ENCODE measurements at places on chromosomes 5 and 9.

GRCh38 chr5:174493530-174493929 lies 230.9 kb upstream of the MSX2 start:
- no peak for DNase-seq

DNA sequence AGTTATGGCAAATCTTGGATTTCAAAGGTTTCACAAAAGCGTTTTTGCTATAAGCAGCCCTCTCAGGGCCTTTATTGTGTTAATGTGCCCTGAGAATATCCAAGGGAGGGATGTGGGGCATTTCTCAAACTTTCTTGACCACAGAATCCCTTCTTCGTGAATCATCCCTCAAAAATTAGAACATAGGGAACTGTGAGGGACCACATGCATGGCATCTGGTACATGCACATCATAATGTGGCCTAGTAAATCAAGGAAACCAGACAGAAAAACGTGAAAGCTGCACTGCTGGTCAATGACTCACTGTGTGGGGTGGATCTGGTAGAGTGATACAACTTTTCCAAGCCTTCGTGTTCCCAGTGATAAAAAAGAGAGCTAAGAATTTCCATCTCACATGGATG lies 22.4 kb downstream of the DDX31 start:
- no peak for DNase-seq

GRCh38 chr5:93417490-93417889 lies 163.5 kb downstream of the NR2F1-AS1 start:
- no peak for DNase-seq

- DNase-seq, result no peak
Measured at GRCh38 chr5:111548992-111549649, 36.8 kb upstream of the STARD4 start.

- DNase-seq, result no peak
Measured at GRCh38 chr5:62574599-62574998, 4.0 kb upstream of the LRRC70 start.

DNA sequence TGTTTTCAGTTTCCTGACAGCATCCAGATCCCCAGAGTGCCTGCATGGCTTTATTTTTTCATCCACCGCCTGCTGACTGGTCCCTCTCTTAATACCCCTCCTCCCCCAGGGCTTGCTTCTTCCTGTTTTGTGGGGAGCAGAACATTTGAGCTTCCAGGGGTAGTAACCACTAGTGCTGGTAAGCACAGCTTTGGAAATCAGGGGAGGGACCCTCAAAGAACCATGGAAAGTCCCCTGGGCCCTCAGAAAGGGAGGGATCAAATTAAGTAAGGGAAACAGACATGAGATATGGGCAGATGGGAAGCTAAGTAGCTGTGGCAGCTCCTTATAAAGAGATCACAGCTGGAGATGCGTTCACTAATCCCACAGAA lies 26.8 kb downstream of the GRIA1 start:
- no peak for DNase-seq

GRCh38 chr5:93886917-93887361 lies 145.5 kb upstream of the POU5F2 start:
- DNase-seq, result no peak

GRCh38 chr5:37424441-37424840 lies 45.3 kb downstream of the WDR70 start:
- no peak for DNase-seq

GRCh38 chr5:142421228-142421617 lies 96.4 kb upstream of the SPRY4 start:
- no peak for DNase-seq

- no peak for DNase-seq
Measured at GRCh38 chr5:159805021-159805420, 111.3 kb upstream of the ADRA1B start.

GRCh38 chr9:125989524-125990180 lies 242.5 kb downstream of the PBX3 start:
- no peak for DNase-seq

GRCh38 chr5:109987970-109988369 lies 298.2 kb downstream of the MAN2A1 start:
- DNase-seq, result no peak

- DNase-seq, result no peak
Measured at GRCh38 chr9:137056739-137057415, 3.0 kb upstream of the ENTPD2 start.

DNA sequence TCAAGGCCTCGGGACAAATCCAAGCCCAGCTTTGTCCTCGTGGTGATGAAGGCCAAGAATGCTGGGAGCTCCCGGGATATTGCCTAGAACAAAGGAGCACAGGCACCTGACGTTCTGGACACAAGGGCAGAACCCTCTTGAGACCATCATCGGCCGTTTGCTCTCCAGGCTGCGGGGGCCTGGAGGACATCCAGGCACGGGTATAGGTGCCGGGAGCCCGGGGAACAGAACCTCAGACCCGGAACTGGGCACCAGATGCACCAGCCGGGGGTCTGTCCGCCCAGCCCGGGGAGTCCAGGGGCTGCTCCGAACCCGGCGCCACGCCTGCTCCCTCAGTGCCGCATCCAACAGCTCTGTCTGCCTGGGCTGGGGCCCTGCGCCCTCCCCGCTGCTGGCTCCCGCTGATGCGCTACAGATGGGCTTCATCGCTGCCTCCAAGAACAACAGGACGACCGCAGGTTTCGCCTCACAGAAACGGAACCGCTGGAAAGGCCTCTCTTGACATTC lies 88.0 kb downstream of the ADAMTS2 start:
- DNase-seq, result no peak

GRCh38 chr9:108360304-108360703 lies 495.5 kb downstream of the ACTL7B start:
- no peak for DNase-seq

DNA sequence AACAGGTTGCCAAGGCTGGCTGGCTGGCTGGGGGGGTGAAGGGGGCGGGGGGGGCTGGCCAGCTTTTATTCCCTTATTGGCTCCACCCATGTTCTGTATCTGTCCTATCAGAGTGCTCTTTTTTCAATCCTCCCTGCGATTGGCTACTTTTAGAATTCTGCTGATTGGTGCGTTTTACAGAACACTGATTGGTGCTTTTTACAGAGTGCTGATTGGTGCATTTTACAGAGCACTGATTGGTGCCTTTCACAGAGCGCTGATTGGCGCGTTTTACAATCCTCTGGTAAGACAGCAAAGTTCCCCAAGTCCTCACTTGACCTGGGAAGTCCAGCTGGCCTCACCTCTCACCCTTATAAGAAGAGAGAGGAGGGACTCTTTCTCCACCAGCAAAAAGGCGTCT lies 175.9 kb downstream of the ERCC6L2 start:
- DNase-seq, result no peak

DNA sequence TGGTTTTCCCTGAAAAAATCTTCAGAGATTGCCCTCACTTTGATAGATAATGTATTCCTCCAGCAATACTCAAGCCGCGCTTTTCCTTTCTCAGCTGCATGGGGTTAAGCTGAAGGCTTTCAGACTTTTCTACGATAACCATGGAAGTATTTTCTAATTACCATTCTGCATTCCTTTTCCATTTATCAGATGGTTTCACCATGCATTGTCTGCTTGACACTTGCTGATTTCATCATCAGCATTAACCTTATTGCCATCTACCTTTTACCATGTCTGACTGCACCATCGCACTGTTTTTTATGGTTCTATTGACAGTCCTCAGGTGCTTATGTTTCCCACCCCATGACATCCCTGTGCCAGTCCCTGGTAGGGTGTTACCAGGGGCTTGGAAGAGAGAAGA lies 91.6 kb downstream of the DMAC1 start:
- DNase-seq, result no peak

DNA sequence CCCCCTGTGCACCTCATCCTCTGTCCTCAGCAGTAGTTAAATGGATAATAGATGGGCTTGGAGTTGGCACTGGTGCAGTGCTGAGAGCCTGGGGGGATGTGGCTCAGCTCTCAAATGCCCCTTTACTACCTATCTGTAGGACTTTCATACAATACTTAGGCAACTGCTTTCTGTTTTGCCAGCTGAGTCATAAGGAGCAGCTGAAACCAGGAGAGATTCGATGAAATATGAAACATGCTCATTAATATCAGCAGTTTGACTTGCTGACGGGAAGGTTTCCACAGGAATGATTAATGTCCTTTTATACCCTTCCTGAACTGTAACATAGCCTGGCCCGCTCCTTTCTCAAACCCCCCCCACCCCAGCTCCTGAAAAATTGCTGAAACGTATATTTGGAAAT lies 142.6 kb downstream of the SAXO1 start:
- DNase-seq, result no peak

DNA sequence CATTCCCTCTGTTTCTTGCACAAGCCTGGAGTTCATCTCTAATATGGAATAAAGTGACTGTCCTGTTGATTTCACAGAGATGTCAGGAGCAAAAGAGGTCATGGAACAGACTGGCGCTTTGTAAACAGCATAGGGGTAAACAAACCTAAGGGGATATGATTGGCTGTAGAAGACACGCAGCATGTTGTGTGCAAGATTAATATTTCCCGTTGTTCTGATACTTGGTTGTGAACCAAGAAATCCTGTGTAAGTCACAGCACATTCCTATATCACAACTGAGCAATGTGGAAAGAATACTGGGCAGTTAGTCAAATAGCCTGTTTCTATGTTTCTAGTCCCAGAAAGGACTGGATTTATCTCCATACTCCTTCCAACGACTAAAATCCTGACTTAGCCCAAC lies 3.2 kb downstream of the ADAMTS12 start:
- no peak for DNase-seq

DNA sequence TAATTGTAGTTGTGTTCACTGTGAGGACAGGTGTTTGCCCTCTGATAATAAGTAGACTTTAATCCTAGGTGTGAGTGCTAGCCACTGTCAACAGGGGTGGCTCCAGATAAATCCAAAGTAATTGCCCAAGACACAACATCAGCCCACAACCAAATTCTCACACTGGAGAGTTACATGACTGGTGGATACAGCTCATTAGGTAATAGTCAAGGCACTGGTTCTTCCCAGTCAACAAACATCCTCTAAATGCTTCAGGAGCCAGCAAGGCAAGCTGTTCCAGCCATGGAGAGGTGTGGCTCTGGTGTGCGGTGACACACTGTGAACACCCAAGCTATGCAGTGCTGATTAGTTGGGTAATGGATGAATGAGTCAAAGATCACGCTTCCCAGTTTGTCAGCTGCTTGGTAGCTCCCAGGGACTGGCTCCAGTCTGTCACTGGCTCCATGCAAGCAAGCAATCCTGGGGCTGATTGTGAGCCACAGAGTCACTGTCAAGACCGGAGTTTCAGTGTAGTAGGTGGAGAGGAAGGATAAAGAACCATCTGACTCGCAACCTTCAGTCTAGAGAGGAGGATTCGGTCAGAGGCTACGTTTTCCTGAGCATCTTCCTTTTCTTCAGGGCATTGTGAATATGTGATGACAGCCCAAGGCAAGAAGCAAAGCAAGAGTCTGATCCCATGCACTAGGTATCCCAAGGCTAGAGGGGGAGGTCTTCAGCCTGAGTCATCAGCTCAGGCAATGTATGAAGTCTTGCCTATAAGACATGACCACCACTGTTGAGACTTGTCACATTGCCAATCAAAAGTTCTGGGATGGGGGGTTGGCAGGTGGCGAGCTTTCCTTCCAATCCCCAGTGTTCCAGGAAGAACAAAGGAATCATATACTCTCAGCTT lies 63.1 kb downstream of the UGCG start:
- no peak for DNase-seq

DNA sequence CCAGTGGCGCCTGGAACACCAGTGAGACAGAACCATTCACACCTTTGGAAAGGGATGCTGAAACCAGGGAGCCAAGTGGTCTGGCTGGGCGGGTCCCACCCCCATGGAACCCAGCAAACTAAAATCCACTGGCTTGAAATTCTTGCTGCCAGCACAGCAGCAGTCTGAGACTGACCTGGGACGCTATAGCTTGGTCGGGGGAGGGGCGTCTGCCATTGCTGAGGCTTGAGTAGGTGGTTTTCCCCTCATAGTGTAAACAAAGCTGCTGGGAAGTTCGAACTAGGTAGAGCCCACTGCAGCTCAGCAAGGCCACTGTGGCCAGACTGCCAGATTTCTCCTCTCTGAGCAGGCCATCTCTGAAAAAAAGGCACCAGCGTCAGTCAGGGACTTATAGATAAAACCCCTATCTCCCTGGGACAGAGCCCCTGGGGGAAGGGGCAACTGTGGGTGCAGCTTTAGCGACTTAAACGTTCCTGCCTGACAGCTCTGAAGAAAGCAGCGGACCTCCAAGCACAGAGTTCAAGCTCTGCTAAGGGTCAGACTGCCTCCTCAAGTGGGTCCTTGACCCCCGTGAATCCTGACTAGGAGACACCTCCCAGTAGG lies 42.0 kb upstream of the FKTN start:
- DNase-seq, result no peak

GRCh38 chr5:127995556-127995955 lies 88.0 kb upstream of the SLC12A2 start:
- DNase-seq, result no peak

- DNase-seq, result no peak
Measured at GRCh38 chr5:2260211-2261003, 377.7 kb upstream of the IRX4 start.

Data from stimulated activated CD4-positive, alpha-beta T cell treated with anti-CD3 and anti-CD28 coated beads, Interleukin-2, amount 100 ng/mL, for 48 hours (primary cell).